ENCODE measurements at places on chromosomes 7 and 10.

GRCh38 chr7:112970771-112971170, 115.9 kb downstream of the GPR85 start:
- DNase-seq = no peak

DNA sequence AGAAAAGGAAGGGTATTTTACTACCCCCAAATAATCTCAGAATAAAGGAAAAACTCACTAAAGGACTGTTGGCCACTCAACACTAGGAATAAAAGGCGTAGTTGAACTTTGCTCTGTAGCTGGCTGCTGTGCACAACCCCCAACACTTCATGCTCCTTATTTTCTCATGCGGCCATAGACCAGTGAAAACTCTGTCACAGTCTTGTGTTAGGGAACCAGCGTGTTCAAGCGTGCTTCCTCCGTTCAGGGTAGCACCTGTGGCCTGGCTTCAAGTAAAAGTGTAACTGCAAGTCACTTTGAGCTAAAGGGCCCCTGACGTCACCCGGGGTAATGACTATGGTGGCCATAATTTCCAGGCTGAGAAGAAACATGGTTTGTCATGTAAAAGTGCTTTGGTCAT, 27.0 kb downstream of the BLNK start:
- DNase-seq = no peak

- DNase-seq = no peak
Measured at GRCh38 chr7:106216923-106217542, 67.8 kb downstream of the NAMPT start.

GRCh38 chr10:8242295-8242872, 187.9 kb downstream of the GATA3 start:
- no peak for DNase-seq

DNA sequence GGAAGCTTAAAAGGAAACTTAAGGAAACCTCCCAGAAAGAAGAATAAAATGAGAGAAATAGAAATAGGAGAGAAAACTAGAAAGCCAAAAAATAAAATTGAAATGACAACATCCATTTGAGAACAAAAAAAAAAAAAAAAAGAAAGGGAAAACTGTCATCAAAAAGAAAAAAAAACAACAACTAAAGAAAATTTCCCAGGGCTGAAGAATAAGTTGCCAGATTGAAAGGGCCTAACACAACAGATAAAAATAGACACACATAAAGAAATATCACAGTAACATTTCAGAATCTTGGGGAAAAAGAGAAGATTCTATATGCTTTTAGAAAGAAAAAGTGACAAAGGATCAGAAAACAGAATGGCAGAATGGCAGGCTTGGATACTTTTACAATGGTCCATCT, 157.1 kb downstream of the JMJD1C start:
- DNase-seq = no peak

- DNase-seq = peak; percentile 48
Measured at GRCh38 chr10:118045837-118046394, 825 bp downstream of the RAB11FIP2 start.

DNA sequence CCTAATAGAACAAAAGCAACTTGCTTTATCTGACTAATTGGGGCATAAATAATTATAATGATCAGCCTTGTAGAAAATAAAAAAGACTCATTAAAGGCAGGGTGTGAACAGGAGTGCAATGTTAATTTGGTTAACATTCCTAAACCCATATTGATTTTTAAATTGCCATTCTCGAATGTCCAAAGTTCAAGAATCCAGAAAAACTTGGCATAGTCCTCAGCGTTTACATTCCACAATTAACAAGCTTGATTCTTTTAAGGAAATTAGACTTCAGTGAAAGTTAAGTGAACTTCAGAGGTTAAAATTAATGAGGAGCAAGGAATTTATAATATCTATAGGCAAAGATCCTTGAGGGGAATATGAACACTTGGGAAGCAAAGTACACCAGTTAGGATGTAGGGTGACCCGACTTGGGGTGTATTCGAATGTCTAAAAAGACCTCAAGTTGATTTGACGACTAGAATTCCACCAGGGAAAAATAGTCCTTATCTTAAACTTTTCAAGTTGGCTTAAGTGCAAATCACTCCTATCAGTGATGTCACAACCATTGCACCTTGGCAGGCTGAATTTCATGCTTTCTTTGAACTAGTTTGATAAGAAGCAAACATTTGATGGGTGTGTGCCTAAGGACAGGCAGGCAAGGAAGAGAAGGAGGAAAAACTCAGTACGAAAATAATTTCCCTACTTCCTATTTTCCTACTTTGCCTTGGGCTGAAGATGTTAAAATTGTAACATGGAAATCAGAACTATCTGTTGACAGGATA, 830.4 kb upstream of the COBL start:
- no peak for DNase-seq

DNA sequence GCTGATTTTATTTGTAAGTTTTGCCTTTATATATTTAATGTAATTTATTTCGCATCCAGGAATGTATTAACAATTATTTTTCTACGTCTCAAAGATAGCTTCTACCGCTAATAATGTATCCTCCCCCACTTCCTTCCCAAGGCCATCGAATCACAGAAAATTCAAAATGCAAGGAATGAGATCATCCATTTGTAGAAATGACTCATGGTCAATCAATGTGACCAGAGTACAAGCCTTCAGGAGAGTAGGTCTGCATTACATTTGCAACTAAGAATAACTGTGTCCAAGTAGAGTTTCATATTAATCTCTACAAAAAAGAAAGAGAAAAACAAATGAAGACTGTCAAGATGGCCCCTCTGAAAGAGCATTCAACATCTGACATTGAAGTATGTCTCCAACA, 205.9 kb upstream of the PHF14 start:
- DNase-seq = no peak

- no peak for DNase-seq
Measured at GRCh38 chr7:129127601-129128000, 16.9 kb upstream of the TSPAN33 start.

GRCh38 chr10:33142295-33142694, 184.3 kb upstream of the ITGB1 start:
- DNase-seq = peak; percentile 22

DNA sequence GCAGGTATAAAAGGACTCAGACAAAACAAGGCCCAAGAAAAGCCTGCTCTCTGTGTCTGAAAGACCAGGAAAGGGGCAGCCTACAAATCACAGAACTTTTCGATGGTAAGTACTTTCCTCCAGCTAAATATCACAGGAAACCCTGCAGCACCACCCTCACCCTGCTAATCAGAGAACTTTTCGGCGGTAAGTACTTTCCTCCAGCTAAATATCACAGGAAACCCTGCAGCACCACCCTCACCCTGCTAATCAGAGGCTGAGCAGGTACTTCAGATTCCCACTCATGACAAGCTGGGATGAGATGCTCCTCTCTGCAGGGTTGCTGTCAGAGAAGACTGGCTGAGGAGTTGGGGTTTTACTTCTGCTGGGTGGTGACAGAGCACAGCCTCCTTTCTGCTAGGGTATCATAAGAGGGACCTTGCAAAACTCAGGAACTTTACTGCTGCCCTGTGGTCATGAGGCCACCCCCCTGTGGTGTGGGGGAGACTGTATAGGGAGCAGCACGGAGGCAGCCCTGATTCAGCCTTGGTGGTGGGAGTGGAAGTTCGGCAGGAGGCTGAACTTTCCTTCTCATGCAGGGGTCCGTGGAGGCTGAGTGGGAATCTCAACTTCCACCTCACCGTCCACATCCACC, 7.2 kb downstream of the WDR37 start:
- DNase-seq = no peak

- DNase-seq = no peak
Measured at GRCh38 chr10:76514321-76514720, 1082.9 kb downstream of the LRMDA start.

DNA sequence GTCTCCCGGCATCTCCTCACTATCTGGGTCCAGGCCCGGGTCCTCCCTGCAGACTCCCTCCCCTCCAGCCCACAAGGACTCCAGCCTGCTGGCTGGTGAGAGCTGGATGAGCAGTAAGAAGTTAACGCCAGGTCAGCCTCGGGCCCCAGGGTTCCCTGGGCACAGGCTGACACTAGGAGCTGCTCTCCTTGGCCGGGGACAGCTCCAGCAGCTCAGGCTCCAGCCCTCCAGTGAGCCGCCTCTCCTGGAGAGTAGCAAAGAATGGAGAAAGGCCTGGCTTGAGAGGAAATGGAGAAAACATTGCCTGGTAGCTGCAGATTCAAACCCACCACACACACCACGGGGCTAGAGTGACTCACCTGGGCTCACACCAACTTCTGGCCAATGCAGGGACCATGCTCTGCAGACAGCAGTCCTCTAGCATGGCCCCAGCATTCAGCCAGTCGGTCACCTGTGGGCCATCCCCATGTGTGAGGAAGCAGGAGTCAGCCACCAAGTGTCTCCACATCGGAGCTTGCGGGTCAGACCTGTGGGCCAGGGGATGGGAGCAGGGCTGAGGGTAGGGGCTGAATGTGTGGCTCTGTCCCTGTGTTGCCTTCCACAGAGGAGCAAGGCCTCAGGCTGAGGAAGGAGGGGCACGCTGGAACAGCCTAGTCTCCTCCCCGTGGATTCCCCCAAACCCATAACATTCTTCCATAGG, 6.5 kb downstream of the SAP25 start:
- DNase-seq = no peak

DNA sequence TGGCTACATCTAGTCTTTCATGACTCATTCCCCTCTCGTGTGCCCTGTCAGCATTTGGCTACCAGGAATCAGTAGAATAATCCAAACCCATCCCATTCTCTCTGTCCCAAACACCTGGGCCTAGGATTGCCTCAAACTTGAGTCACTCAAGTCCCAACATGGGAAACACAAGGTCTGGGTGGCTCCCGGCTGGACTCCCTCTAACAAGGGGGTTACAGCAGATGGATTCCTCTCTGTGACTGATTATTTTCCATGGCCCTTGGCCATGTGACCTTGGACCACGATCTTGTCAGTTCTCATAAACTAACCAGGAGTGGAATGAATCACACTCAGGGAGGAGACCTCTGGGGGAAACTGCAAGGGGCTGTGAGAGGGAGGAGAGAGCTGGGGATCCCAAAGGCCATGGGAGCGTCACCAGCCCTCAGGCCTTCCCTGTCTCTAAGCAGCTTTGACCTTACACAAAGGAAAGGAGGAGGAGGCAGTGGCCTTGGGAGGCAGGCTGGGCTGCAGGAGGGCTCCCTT, 533.1 kb downstream of the KCNMA1 start:
- no peak for DNase-seq

DNA sequence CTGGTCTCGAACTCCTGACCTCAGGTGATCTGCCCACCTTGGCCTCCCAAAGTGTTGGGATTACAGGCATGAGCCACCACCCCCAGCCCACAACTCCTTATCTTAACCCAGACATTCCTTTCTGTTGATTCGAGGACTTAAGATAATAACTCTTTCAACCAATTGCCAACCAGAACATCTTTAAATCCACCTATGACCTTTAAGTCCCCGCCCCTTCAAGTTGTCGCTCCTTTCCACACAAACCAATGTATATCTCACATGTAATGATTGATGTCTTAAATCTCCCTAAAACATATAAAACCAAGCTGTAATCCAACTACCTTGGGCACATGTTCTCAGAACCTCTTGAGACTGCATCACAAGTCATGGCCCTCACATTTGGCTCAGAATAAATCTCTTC, 7.8 kb upstream of the ANKRD2 start:
- no peak for DNase-seq

GRCh38 chr7:7510794-7511193, 24.9 kb downstream of the COL28A1 start:
- no peak for DNase-seq

DNA sequence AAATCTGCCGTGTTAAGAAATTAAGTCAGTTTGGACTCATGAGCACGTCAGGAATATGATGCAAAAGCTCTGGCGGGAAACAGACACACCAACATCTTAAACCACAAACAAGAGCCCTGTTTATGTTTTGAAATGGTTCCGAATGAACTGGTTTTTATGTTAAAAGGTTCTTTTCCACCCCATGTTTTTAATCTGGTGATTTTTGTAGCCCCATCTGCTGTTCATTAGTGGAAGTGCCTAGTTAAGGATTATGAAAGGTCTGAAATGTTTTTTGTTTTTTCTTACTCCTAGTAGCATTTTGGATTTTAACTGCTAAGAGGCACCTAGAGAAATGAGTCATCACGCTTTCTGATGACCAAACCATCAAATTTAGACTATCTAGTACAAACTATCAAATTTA, 404.1 kb upstream of the MKI67 start:
- DNase-seq = peak; percentile 12

DNA sequence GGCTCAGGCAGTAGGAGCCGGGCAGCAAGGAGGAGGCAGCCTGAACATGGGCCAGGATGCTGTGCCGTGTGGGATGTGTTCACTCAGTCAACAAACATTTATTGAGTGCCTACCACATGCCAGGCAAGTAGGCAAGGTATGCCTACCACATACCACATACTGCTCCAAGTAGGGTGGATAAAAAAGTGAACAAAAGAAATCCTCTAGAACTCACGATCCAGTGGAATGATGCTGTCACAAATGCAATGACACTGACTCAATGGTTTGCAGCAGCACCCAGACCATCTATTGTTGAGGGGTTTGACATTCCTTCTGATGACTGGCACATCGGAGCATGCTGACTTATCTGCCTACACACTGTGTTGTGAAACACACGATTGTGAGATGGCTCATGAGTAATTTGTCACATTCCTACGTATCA, 413.5 kb downstream of the NRG3 start:
- no peak for DNase-seq

GRCh38 chr7:106218546-106218945, 66.2 kb downstream of the NAMPT start:
- DNase-seq = no peak

DNA sequence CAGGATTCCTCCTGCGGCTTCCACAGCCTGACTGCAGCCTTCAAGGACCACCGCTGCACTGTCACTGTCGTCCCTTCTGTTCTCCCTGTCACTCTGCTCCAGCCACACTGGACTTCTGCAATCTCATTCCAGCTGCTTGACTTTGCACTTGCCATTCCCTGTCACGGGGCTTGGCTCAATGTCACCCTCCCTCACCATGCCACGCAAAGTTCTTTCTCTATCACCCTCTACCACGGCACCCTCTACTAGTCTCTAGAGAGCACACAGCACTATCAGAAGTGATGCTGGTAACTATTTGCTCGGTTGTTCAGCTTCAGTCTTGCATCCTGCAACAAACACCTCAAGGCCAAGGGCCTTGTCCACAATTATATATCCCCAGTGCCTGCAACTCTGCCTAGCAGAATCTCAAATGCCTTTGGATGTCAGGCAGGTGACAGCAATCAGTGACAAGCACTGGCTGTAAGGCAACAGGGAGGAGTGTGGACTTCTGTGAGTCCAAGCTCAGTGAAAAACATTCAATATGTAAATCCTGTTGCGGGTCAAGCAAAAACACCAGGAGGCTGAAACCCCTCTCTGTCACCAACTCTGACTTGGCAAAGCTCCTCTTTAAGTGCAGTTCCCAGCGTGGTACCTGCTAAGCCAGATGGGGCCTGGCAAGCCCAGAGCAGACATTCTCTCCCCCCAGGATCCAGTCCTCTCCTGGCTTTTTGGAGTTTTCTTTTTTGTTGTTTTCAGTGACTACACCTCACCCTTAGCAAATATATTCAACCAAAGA, 259.9 kb downstream of the FGFR2 start:
- no peak for DNase-seq

GRCh38 chr10:53839440-53840039, 961.5 kb downstream of the PCDH15 start:
- peak; percentile 21 for DNase-seq

DNA sequence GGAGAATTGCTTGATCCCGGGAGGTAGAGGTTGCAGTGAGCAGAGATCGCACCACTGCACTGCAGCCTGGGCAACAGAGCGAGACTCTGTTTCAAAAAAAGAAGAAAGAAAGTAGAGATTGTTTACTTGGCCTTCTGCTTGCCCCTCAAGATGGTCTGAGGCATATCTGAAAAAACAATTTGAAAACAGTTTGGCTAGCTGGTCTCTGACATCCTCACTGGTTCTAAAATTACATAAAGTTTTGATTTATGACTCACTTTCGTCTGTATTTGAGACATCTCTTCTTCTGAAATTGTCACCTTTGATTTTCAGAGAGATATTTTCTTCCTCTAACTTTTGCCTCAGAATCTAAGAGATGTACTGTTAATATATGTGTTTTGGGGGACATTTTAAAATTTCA, 49.6 kb upstream of the HELLS start:
- no peak for DNase-seq

All from suppressor macrophage treated with lipopolysaccharide for 4 hours (primary cell).